Islet precursor cell (in vitro differentiated cells): ENCODE measurements at places on chromosomes 3 and 15.

DNA sequence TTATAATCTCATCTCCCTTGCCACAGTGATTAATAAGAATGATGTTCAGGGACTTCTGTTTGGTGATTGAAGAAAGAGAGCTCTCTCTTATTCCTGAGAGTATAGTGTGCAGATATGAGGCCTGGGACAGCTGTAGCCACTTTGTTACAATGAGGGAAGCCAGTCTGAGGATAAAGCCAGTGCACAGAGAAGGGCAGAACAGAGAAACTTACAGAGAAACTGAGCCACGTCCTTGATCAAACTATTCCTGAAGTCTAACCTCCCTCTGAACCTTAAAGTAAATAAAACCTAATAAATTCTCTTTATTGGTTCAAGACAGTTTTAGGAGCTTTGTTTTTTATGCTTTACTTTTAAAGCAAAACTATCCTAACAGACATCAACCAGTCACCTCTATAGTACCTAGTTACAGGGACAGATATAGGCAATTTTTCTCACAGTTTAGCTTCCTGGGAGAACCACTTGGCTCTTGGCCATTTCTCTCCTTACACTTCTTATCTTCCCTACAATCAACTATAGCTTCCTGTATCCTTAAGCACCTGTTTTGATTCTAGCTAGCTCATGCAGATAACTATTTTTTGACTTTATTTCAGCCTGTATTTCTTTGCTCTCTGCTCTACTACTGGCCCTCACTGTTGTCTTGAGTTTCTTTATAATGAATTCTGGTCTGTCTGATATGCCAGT lies 284.4 kb downstream of the SHQ1 start:
- no peak for DNase-seq

DNA sequence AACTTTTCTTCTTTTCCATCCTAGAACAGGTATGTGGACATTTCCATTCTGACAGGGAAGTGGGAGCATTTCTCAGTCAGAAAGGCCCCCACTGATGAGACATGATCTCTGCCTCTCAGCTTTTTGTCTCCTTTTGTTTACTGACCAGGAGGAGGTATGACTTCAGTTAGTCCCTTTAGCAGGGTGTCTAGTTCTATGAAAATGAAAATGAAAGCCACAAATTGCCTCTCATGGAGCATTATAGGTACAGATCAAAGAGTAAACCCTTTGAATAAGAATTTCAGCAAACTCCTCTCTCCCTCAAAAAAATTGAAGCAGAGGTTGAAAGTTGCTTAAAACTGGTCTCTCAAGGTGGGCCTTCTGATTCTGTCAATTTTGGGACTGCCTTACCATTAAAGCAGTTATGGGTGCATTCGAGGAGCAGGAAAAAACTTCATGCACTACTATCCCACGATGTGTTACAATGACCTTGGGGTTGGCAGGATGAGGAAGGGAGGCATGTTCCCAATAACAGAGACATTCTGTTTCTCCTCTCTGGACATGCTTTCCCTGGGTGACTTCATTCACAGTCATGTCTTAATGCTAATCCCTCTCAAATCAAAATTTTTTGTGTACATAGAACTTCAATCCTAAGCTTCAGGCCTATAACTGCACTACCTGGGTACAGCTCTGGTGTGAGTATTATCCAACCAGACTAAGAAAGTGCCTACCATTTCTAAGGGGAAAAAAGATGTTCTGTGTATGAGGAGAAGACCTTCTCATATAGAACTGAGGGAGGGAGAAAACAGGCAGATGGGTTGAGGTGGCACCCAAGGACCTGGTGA lies 50.6 kb upstream of the TBC1D23 start:
- DNase-seq = no peak

GRCh38 chr3:172262991-172263608 lies 185.2 kb downstream of the GHSR start:
- no peak for DNase-seq

- no peak for DNase-seq
Observed at GRCh38 chr3:148332509-148332908, 365.2 kb upstream of the AGTR1 start.

- DNase-seq = peak; percentile 25
Observed at GRCh38 chr3:126679831-126680666, 24.0 kb upstream of the CHCHD6 start.

DNA sequence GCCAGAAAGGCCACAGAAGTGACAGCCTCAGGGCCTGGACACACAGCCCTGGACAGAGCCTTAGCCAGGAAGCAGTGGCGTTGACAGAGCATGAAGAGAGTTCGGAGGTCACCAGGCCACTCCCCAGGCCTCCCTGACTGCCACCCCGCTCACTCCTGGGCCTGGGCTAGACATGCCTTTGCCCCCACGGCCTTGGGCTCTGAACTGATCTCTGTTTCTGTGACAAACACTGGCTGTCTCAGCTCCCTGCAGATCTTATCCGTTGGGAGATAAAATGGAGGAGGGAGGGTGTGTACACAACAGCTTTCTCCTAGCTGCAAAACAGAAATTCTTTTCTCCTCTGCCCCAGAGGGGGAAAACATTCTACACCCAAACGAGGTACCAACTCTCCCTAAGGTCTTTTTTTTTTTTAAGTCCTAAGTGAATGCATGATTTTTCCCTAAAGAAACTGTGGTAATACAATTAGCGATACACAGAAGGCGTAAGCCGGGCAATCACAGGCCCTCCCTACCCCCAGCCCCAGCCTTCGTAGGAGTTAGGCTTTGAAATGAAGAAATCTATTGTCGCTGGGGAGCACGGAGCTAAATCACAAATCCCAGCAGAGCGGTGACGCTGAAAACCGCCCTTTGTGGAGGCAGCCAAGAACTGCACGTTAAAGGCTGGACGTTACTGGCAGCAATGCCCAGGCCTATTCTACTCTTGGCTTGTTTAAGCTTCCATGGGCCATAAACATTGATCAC lies 45.0 kb downstream of the SRGAP3 start:
- DNase-seq = peak; percentile 91

DNA sequence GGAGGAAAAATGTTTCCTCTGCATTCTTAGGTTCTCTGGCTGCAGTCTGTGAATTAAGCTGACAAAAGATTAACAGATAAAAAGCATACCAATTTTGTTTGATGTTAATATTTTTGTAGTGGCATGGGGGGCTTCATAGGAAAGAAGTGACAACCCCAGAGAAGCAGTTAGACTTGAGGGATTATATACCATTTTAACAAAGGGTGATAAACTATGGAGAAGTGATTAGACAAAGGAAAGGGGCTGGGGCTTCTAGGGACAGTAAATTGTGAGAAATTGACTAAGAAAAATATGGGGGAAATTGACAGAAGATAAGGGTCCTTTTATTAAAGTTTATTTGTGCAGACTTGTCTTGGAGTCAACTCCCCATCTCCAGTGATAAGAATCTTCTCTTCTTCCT lies 55.7 kb upstream of the NR2E3 start:
- DNase-seq = no peak

DNA sequence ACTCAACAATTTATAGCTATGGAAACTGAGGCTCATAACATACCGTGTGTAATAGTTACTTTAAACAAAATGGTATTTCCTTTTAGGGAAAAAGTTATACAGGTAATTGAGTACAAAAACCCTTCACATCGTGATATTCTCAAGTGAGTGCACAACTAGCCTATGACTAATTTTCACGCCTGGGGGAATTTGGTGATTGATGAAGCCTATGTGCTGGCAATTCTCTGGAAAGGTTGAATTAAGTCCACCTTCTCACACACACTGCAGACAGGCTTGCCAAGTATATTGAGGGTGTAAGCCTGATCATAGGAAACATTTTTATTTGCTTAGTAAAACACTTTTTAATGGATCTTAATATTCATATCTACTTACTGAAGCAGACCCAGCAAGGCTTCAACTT lies 41.3 kb upstream of the ROBO2 start:
- DNase-seq = no peak

DNA sequence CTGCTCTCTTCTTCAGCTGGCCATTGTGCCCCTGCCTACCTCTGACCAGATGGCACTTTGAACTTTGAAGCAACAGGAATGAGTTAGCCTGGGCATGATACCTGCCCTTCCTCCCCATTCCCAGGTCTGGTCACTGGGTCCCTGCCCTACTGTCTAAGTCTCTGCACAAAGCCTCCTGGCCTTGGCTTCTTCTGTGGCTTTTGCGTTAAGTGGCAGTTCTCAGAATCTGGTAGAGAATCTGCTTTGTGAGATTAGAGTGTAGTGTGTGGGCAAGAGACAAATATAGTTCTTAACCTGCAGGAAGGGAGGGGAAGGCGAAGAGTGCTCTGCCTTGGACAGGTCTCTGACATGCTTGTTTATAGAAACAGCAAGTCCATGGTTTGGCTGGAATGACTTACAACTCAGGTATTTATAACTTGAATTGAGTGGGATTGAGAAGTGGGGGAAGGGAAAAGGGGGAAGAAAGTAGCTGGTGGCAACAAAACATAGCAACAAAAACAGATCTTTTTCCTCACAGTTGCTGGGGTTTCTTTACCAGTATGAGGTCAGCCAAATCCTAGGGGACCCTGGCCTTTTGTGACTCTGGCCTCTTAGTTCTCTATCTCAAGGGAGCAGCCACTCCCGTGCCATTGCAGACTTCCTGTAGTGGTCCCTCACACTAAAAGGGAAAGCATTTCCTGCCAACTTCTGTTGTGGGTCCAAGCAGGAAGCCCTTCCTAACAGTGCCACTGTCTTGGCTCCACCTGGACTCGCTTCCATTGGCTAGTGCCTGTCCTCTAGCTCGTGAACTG lies 16.7 kb downstream of the MAPKBP1 start:
- DNase-seq = peak; percentile 79

DNA sequence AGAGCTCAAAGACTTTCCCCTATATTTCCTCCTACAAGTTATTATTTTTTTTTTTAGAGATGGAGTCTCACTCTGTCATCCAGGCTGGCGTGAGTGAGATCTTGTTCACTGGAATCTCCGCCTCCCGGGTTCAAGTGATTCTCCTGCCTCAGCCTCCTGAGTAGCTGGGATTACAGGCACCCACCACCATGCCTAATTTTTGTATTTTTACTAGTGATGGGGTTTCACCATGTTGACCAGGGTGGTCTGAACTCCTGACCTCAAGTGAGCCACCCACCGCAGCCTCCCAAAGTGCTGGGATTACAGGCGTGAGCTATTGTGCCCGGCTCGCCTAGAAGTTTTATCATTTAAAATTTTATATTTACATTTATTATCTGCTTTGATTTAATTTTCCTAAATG lies 5.9 kb downstream of the AKAP13 start:
- no peak for DNase-seq

DNA sequence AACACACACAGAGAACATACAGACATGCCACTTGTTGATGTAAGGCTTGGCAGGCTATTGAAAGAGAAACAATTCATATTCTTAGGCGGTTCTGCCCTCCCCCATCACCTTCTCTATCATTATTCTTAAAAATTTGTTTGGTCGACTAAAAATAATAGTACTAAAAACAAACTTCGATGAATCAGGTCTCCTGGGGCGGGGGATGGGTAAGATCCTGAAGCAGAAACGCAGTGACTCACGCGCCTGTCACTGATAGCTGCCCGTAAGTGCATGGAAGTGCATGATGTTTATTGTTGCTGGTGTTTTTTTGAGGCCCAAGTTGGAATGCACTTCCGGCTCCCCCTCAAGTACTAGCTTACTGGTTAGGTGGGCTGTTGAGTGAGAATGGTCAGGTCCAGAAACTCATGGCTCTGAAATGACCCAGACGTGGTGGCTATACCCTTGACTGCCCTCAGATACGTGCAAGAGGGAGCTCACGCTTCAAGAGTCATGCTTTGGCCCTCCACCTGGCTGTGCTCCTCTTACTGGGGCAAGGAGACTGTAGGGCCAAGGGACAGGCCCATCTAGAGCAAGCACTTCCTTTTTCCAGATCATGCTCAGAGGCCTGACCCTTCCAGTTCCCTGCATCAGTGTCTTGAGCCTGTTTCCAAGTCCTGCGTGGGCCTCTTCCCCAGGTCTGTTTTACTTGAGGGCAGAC lies 10.9 kb downstream of the SMAD3 start:
- DNase-seq = peak; percentile 84

DNA sequence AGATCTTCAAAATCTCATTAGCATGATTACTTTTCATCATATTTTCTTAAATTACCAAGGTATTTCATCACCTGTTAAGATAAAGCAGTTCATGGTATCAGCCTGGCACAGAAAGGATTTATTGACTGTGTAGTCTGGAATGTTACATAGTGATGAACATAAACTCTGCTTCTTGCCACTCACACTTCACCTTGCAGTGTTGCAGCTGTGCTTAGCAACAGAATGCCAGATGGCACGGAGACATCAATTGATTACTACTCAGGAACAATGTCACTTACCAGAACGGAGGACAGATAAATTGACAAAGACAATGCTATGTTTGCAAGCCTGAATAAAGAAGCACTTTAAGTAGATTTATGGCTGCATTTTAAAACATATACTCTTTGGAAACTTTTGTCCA lies 15.0 kb upstream of the BCHE start:
- DNase-seq = no peak
